LHCN-M2 (cell line): ENCODE measurements at places on chromosomes 11 and 22. TPM values are rescaled to one million over a fixed set of nuclear protein-coding genes. Genes with fewer than 3 reads are reported as not detected.

- DNase-seq, result peak; percentile 77
Observed at GRCh38 chr11:58059007-58059350, 28.2 kb downstream of the OR6Q1 start.

GRIK4 gene
- 0.06 and 0.13 TPM in 2 replicates for total RNA-seq

DNA sequence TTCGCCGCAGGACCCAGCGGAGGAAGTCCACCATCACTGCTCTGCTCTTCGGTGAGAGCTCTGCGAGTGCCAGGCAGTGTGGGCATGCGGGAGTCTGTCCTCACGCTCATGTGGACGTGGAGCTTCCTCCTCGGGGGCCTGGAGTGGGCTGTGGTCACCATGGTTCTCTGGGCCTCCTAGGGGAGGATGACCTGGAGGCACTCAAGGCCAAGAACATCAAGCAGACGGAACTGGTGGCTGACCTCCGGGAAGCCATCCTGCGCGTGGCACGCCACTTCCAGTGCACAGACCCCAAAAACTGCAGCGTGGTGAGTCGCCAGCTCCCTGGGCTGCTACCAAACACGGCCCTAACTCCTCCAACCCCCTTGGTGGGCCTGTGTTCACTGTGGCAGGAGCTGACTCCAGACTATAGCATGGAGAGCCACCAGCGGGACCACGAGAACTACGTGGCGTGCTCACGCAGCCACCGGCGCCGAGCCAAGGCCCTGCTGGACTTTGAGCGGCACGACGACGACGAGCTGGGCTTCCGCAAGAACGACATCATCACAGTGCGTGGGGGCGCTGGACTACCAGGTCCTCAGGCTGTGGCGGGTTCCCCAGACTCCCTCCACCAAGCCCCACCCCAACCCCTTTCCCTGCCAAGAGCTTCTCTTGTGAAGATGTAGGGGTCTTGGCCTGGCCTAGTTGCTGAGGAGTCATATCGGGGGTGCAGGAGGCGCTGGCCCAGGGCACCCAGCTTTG is 36.8 kb downstream of the SGSM3 start:
- no peak for DNase-seq

CENATAC gene
- 15.3 and 20.1 TPM in 2 replicates for total RNA-seq

IL17REL gene
- not detected in 2 replicates for total RNA-seq

HPX gene
- total RNA-seq, result 0.13 TPM in 1 of 2 replicates, not detected in the other

DNA sequence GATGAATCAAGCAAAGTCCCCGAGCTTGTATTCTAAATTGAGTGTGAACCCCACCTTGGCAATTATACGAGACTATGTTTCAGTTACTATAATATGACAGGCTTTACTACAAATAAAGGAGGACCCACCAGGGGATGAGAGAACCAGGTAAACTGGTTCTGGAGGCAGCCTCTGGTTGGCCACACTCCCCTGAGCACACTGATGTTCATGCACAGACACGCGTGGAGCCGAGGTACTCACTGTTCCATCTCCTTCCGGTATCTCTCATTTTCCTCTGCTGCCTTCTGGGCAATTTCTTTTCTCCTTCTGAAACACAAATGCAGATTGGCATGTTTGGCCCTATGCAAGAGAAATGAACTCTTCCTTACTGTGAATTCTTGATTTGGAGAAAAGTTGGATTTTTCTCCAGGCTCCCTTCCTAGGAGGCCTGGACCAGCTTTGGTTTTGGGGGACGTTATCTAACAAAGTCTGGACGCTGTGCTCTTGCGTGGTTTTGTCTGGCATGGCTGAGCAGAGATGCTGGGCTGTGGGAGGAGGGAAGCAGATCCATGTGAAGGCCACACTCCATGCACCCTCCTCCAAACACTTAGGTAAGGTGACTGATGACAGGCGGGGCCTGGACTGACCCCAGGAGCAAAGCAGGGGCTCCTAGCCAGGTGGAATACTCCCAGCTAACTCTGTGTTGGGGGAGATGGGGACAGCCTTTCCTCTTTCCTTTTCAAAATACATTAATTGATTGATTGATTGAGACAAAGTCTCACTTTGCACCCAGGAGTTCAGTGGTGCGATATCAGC is 22.9 kb downstream of the USH1C start:
- DNase-seq, result no peak

PANX2 gene
- 0.17 TPM in 1 of 2 replicates, not detected in the other for total RNA-seq

PNPLA5 gene
- total RNA-seq, result 0.23 and 0.45 TPM in 2 replicates

DNA sequence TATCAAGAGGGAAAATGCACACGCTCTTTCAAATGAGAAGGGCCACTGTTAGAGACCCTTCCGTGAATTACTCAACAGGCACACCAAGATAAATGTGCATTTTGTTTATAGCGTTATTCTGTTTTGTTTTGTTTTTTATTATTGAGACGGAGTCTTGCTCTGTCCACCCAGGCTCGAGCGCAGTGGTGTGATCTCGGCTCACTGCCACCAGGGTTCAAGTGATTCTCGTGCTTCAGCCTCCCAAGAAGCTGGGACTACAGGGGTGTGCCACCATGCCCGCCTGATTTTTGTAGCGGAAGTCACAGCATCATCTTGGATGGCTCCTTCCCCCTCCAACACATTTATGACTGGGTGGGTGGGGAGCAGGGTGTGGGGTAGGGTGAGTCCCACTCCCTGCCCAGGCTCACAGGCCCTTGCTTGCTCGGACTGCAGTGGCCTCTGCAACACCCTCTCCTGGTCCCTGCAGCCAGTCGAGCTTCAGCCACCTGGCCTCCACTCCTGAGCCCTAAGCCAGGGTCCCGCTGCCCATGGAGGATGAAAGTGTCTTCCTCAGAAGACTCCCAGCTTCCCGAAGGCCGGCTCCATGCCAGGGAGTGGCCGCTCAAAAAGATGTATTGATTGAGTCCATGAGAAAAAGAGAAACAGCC is 68.0 kb downstream of the RTL6 start:
- no peak for DNase-seq

GRCh38 chr11:75024068-75024449 is 35.3 kb downstream of the NEU3 start:
- no peak for DNase-seq

DNA sequence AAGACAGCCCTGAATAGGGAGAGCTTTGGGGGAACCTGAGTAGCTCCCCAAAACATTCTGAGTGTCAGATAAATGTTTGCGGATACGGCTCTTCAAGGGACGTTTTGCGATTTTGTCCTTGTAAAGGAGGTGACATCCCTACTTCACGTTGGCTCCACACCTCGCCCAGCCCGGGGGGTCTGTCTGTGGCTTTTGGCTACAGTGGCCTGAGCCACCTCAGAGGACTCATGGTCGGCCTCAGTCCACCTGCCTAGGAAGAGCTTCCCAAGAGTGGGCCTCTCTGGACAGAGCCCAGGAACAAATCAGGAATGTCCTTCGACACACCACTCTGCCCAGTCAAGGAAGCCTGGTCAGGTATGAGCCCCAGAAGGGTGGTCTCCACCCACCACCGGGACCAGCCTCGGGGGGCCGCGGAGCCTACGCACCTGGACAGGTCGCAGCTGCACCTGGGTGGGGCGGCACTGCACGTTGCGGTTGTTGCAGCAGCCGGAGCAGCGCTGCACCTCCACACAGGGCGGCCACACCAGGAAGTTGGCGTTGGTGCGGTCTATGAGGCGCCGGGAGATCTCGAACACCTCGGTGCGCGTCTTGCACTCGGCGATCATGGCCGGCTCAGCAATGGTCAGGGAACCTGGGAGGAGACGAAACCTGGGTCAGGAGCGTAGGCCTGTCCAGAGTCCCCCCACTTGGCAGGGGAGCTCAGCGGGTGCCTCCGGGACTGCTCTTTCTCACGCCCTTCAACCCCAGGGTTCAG is 13.4 kb downstream of the PDGFB start:
- no peak for DNase-seq

SLC15A3 gene
- 4.2 and 8.6 TPM in 2 replicates for total RNA-seq

CHRDL2 gene
- total RNA-seq, result not detected in 2 replicates

ELMOD1 gene
- 0.45 and 1.4 TPM in 2 replicates for total RNA-seq

DNA sequence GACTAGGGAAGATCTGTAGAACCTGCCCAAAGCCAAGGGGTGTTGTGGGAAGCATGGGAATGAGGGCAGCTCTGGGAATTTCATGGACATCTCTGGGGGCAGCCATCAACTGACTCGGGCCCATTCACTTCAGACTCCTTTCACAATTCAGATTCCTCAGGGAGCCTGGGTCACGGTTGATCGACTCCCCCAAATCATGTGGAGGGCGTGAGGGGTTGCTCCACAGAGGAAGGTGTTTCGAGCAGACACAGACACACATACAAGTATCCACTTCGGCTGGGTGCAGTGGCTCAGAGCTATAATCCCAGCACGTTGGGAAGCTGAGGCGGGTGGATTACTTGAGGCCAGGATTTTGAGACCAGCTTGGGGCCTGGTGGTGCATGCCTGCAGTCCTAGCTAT is 15.7 kb downstream of the STX3 start:
- no peak for DNase-seq

DNA sequence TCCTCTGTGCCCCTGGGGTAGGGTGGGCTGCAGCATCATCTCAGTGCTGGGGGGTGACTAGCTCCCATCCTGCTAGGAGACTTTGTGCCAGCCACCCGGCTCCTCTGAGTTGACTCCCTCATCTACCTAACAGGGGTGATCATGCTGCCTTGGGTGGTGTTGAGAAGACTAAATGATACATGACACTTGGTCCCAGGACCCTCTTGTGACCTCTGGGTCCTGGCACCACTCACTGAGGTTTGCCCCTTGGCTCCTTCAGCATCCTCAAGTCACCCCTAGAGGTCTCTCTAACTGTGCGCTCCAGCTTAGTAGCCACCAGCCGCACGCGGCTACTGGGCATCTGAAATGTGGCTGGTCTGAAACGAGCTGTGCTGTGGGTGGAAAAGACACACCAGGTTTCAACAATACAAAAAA is 72.1 kb downstream of the LRRC32 start:
- DNase-seq, result peak; percentile 42

- no peak for DNase-seq
Observed at GRCh38 chr11:61354208-61354607, 7.5 kb downstream of the CYB561A3 start.

- DNase-seq, result peak; percentile 76
Observed at GRCh38 chr22:41822317-41823057, 10.4 kb upstream of the SREBF2 start.

LMNTD2 gene
- total RNA-seq, result 0.46 and 1.3 TPM in 2 replicates

DNA sequence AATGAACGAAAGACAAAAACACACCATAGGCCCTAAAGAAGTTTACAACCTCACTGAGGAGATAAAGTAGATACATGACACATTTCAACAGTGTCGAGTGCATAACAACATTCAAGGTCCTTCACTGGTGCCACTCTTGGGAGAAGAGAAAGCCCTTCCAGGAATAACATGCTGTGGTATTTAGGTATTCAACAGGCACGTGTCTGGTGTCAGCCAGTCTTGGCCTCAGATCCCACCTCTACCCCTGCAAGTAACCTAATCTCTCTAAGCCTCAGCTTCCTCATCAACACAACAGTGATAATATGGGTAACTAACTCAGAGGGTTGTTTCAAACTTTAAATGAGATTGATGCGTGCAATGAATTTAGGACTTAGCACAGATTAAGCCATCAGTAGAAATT is 235.0 kb upstream of the ZC3H12C start:
- no peak for DNase-seq

DNA sequence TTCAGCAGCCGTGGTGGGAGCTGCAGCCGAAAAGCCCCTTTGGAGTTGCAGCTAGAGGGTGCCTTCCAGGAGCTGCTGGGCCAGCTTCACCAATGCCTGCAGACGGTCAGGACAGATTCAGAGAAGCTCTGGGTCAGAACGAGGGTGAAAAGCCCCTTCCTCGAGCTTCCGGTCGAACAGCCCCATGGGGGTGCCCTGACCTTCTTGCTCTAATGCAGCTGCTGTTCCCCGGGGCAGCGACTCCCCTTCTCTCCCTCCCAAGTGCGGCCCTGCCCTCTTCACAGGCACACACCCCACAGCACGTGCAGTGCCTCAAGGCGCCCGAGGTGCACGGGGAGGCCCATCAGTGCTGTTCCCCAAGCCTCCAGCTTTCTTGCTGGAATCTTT is 9.6 kb upstream of the IFITM3 start:
- no peak for DNase-seq

- peak; percentile 21 for DNase-seq
Observed at GRCh38 chr11:2186669-2187279, 15.2 kb upstream of the TH start.

DNA sequence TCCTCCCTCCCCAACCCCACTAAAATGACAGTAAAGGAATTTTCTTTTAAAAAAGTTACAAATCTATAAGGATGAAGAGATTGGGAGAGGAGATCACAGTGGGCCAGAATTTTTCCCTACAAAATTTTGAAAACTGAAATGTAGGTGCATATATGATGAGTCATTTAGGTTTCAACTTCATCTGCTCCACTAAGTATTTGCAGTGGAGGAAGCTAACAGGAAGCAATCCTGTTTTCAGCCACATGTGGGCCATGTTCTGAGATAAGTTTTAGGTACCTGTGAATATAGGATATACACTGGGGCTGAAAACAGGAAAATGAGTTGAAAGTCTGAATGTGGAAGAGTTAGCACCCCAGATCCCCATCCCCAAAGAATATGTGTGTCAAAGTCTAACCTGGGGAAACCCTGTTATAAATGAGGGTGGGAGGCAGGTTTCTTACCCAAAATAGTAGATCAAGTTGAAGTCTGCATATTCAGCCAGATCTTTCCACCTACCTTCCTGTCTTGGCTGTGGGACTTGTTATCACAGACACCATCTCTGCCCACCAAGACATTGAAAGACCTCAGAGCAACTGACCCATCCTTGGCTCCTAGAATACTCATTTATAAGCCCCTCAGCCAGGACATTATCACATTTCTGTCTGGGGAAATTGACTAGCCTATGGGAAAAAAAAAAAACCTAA is 87.3 kb downstream of the PACS1 start:
- no peak for DNase-seq

DNA sequence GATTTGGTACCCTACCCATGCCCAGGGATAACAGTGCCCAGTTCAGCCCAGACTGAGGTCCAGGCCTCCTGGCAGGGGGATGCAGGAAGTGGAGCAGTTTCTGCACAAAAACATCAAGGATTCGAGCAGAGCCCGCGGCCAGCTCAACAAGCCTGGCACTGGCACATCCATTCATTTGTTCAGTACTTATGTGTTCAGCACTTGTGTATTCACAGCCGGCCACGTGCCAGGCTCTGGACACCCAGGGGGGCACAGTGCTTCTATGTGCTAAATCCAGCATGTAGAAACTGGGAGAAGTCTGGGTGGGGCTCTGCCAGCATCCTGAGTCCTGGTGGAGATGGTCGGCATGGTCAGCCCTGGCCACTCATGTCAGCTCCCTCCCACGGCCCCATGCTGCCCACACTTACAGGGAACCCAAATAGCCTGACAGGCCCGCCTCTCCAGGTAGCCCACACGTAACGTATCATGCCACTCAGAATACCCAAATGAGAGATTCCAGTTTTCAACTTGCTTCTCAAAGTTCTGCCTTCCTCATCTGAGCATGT is 28.5 kb downstream of the LINC01488 start:
- DNase-seq, result no peak

GRCh38 chr11:7575841-7576725 is 62.3 kb downstream of the PPFIBP2 start:
- peak; percentile 61 for DNase-seq

THRSP gene
- total RNA-seq, result not detected in 2 replicates

DNA sequence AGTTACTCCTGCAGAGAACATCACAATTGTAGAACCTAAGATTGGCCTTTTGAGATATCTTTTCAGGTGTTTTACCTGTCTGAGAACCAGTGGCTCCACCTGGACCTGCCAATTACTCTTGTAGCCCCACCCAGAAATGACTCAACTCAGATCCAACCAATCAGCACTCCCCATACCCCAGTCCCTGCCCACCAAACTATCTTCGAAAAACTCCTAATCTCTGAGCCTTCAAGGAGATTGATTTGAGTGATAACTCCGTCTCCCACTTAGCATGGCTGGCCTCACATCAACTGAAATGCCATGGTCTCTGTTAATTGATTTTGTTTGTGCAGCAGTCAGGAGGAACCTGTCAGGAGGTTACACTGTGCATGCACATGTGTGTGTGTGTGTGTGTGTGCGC is 103.6 kb downstream of the MTNR1B start:
- DNase-seq, result no peak
